ENCODE measurements at places on chromosomes 11 and 22. TPM values are rescaled to one million over a fixed set of nuclear protein-coding genes. Genes with fewer than 3 reads are reported as not detected.

The CHRDL2 gene
- not detected for total RNA-seq

The ZNF215 gene
- total RNA-seq: 4.0 TPM

The KCNK4 gene
- total RNA-seq: not detected

The NLRP14 gene
- total RNA-seq: 0.07 TPM

The POU2AF3 gene
- 0.28 TPM for total RNA-seq

The MAJIN gene
- total RNA-seq: not detected

The TMEM121B gene
- not detected for total RNA-seq

The KCTD14 gene
- 7.1 TPM for total RNA-seq

The PLEKHA7 gene
- 15.4 TPM for total RNA-seq

The OR8A1 gene
- not detected for total RNA-seq

The PDGFD gene
- 1.9 TPM for total RNA-seq

The GAL3ST1 gene
- total RNA-seq: not detected

The OR56A1 gene
- not detected for total RNA-seq

The SCARF2 gene
- total RNA-seq: 3.0 TPM

The LMF2 gene
- total RNA-seq: 55.9 TPM

The CABP2 gene
- not detected for total RNA-seq

The TBX10 gene
- not detected for total RNA-seq

The PPP1CA gene
- 245 TPM for total RNA-seq
